Pancreas (tissue), 10 donors: ENCODE measurements at places on chromosomes 3 and 15. TPM values are rescaled to one million over a fixed set of nuclear protein-coding genes. Genes with fewer than 3 reads are reported as not detected.

Gene CHST2
- polyA plus RNA-seq, result 0.49 TPM

Gene PTH1R
- polyA plus RNA-seq, result 34.8 TPM

Gene ZNF502
- polyA plus RNA-seq, result 3.3 TPM

Gene THAP10
- 2.6 TPM for polyA plus RNA-seq

Gene CCR8
- not detected for polyA plus RNA-seq

Gene OXTR
- 0.31 TPM for polyA plus RNA-seq

Gene GATA2
- 15.8 TPM for polyA plus RNA-seq

Gene PLSCR5
- not detected for polyA plus RNA-seq

Gene DENND4A
- 8.6 TPM for polyA plus RNA-seq

Gene BNC1
- polyA plus RNA-seq, result 0.42 TPM

Gene CLRN1
- not detected for polyA plus RNA-seq

Gene CCDC39
- 0.16 TPM for polyA plus RNA-seq

Gene SPTSSB
- 1.2 TPM for polyA plus RNA-seq

Gene SLC15A2
- polyA plus RNA-seq, result 2.8 TPM

Gene ACAN
- 0.92 TPM for polyA plus RNA-seq

Gene SLC22A13
- polyA plus RNA-seq, result 0.23 TPM

Gene PRSS50
- polyA plus RNA-seq, result 0.87 TPM

Gene OR5K2
- not detected for polyA plus RNA-seq

Gene NR2E3
- polyA plus RNA-seq, result 0.59 TPM

Gene RTP2
- polyA plus RNA-seq, result not detected

Gene KBTBD13
- not detected for polyA plus RNA-seq

Gene RPP25
- polyA plus RNA-seq, result 6.7 TPM

Gene SLC30A4
- 0.80 TPM for polyA plus RNA-seq

Gene HYKK
- polyA plus RNA-seq, result 3.2 TPM

Gene SLC9C1
- not detected for polyA plus RNA-seq
